Activated T-helper 17 cell treated with anti-CD3 and anti-CD28 coated beads, Interleukin-2, amount 50 U/mL, for 72 hours (primary cell): ENCODE measurements at places on chromosomes 5 and 9. TPM values are rescaled to one million over a fixed set of nuclear protein-coding genes. Genes with fewer than 3 reads are reported as not detected.
A peak's percentile ranks its signal among the peaks of the same experiment; 100 is the strongest.

Gene LARP1
- 121 TPM for total RNA-seq

DNA sequence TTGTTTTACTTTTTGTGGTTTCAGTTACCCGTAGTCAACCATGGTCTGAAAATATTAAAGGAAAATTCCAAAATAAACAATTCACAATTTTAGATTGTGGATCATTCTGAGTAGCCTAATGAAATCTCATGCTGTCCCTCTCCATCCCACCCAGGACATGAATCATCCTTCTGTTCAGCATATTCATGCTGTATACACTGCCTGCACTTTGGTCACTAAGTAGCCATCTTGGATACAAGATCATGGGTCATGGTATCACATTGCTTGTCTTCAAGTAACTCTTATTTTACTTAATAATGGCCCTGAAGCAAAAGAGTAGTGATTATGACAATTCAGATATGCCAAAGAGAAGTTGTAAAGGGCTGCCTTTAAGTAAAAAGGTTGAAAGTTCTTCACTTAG lies 536.5 kb upstream of the ACO1 start:
- ATAC-seq: no peak

GRCh38 chr9:2286825-2287455 lies 271.8 kb downstream of the SMARCA2 start:
- ATAC-seq: no peak

DNA sequence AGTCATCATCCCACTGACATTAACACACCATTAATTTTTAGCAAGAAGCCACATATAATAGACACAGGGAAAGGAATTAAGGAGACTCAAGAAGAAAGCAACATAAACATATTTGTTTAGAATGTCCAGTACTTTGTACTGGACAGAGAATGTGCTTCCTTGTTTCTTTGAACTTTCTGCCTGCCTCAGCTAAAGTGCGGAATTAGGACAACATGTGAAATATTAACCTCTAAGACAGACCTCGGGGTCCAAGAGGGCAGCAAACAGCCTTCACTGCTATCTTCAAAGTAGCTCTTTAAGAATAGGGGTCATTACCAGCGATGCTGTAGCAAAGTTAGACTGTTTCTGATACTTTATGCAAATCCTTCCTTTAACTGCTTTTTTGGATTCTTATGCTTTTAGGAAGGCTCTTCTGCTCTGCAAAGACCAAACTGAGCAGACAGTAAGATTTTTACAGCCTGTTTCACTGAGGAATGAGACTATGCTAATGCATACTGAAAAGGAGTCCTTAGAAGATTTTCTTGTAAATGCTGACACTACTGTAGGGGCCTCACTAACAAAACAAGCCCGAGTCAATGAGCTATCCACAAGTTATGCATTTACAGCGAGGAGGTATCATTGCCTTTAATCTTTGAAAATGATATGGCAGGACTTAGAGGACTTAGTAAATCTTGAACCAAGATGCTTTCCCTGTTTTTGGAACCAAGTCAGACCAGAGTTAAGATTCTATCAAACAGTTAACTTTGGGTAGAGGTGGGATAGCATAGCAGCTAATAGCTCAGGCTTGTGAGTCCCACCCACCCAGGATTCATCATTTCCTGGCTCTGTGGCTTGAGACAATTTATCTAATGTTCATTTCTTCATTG lies 23.8 kb downstream of the DAB2 start:
- no peak for ATAC-seq

- peak; percentile 64 for ATAC-seq
These were observed 15.7 kb downstream of the PNPLA7 start for GRCh38 chr9:137534256-137535119.
